ENCODE measurements at places on chromosomes 1 and 21.
A peak's percentile ranks its signal among the peaks of the same experiment; 100 is the strongest.

DNA sequence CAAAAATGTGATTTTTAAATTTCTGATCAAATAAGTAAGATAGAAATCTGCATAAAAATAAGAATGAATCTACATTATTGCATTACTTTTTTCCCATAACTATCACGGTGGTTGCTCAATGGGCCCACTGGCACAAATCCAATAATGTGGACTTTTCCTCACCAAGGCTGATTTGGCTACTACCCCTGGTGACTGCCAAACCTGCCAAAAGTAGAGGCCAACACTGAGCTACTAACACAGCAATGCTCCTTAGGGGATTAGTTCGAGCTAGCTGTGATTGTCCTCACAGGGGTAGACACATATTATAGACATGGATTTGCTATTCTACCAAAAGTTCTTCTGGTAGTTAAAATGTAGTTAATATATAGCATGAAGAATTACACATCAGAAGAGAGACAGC lies 107.7 kb upstream of the ZNHIT6 start:
- no peak for DNase-seq

GRCh38 chr1:246365708-246366107 lies 141.4 kb downstream of the SMYD3 start:
- no peak for DNase-seq

DNA sequence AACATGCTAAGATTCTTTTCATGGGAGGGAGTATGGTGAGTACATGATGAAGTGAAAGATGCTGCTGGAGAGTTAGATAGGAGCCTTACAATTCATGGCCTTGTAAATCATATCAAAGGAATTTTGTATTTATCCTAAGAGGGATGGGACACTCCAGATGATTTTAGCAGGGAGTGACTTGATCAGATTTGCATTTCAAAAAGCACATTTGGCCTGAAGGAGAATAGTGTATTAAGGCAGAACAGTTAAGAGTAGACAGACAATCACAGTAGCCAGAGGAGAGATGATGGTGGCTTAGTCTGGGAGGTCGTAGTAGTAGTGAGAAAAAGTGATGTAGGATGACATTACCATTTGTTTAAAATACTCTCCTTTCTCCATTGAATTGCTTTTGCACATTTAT lies 48.8 kb downstream of the SYCP1 start:
- DNase-seq = no peak

DNA sequence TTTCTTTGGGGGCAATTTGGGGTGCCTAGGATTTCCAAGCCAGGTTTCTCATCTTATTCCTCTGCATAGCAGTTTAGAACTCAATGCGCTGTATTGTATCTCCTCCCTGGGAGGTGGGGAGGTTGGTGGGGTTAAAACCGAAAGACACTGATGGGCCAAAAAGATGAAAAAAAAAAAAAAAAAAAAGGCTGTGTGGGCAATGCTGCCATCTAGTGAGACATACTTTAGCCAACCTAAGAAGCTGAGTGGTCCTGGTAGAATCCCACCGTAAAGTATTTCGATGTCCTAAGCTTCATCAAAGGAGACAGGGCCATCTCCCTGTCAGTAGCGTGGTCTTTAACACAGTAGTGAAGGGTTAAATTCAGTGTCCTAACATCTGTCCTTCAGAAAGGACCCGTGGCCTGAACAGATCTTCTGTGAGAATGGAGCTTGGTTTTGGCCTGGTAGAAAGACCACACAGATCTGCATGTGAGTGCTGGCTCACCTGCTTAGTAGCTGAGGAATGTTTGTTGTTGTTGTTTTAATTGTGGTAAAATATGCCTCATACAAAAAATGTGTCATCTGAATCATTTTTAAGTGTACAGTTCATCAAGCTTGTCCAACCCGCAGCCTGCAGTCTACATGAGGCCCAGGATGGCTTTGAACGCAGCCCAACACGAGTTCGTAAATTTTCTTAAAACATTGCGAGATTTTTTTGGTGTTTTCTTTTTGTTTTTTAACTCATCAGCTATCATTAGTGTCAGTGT lies 226.2 kb downstream of the KIF26B start:
- DNase-seq = no peak

DNA sequence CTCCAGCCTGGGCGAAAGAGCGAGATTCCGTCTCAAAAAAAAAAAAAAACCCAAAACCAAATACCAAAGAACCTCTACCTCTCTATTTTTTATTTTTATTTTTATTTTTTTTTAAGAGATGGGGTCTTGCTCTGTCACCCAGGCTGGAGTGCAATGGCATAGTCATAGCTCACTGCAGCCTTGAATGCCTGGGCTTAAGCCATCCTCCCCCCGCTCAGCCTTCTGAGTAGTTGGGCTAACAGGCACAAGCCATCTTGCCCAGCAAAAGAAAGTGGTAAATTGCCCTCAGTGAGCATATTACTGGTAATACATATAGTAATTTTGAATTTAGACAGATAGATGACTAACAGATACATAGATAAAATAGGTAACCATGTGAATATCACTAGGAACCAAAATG lies 77.4 kb downstream of the ASH1L start:
- no peak for DNase-seq

GRCh38 chr21:35843911-35844667 lies 216.2 kb downstream of the SETD4 start:
- no peak for DNase-seq

GRCh38 chr1:245091818-245092637 lies 62.8 kb upstream of the KIF26B start:
- DNase-seq = peak; percentile 97

GRCh38 chr1:88488237-88488636 lies 195.8 kb upstream of the PKN2 start:
- peak; percentile 31 for DNase-seq

GRCh38 chr1:236465959-236466303 lies 57.9 kb upstream of the LGALS8 start:
- peak; percentile 99 for DNase-seq

DNA sequence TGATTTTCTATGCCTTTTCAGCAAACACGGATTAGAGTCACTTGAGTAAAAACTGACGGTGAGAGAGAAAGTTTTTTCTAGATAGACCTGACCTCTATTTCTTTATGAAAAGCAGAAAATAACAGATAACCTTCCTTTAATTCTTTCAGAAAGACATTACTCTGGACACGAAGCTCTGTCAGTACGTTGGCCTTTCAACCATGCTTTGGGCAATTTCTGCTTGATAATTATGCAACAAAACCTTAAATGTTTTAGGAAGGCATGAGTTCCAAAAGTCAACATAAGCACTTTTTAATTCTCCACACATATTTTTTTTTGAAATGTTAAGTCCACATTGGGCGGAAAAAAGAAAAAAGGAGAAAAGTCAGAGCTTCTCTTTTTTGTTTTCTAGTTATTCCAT lies 137.8 kb downstream of the AKT3 start:
- DNase-seq = no peak

DNA sequence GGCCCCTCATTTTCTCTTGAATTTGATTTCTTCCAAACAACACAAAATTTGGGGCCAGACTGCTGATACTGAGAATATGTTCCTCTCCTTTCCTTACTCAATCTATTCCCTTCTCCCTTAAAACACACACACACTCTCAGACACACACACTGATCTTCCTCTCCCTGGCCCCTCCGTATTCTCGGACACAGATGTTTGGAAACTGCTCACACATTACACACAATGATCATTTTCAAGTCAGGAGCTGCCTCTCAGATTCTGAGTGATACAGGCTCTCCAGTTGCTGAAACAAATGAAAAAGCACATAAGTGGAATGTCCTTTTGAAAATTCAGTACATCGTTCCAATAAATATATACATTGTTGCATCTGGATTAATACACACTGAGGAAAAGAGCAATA lies 161.3 kb downstream of the CLEC20A start:
- no peak for DNase-seq

GRCh38 chr1:111605576-111605975 lies 14.0 kb upstream of the RAP1A start:
- peak; percentile 30 for DNase-seq

GRCh38 chr1:201673093-201673492 lies 134.2 kb downstream of the NAV1 start:
- DNase-seq = no peak

DNA sequence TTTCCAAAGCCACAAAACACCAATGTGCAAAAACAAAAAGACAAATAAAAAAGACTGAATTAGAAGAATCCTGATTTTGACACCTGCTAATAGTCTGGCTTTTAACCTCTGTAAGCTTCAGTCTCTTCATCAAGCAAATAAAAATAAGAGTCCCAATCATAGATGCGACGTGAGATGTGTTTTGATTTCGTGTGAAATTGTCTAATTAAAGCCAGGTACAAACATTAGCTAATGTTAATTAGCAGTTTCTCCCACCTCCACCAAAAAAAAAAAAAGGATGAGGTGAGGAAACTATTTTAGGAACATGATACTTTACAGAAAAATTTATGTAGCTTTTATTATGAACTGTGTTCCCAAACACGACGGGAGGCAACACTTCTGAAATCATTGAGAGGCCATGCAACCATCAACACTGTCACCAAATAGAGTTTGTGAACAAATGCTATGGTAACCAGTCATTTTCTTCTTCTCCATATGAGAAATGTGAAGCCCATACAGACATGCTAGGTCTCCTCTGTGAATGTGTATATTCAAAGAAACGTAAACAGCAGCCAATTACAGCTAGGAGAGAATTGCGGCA lies 6.7 kb upstream of the EVI5 start:
- DNase-seq = no peak

DNA sequence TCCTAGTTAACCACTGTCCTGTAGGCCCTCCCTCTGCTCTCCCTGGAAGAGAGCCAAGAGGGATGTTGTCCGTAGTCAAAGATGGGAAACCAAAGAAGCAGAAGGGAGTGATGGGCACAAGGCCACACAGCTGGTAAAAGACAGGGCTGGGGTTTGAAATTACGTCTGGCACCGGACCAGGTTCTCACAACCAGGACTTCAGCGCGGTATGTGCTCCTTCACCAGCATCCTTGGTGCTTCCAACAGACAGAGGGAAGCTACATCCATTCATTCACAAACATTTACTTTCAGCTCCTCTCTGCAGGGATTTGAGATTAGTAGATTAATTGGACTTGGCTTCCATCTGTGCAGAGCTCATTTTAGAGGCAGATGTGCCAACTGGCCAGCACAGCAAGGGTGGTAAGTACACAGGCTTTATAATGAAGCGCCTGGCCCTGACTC lies 191.2 kb downstream of the TRABD2B start:
- DNase-seq = no peak

DNA sequence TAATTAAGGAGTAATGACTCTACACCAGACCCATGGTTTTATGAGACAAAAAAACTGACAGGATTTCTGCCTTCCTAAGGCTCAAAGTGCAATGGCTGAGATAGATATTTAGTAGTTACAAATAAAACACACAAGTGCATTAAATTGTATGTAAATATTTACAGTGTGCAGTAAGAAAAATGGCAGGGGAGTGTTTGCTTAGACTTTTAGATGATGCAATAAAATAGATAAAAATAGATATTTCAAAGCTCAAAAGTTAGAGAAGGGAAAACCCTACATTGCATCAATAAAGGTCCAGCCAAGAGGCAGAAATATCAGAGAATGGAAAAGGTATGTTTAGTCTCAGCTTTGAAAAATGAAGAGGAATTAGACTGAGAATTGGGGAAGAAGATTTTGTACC lies 226.3 kb upstream of the FGGY start:
- no peak for DNase-seq

- DNase-seq = peak; percentile 24
These were observed 18.9 kb downstream of the EPB41 start for GRCh38 chr1:28933277-28933676.

DNA sequence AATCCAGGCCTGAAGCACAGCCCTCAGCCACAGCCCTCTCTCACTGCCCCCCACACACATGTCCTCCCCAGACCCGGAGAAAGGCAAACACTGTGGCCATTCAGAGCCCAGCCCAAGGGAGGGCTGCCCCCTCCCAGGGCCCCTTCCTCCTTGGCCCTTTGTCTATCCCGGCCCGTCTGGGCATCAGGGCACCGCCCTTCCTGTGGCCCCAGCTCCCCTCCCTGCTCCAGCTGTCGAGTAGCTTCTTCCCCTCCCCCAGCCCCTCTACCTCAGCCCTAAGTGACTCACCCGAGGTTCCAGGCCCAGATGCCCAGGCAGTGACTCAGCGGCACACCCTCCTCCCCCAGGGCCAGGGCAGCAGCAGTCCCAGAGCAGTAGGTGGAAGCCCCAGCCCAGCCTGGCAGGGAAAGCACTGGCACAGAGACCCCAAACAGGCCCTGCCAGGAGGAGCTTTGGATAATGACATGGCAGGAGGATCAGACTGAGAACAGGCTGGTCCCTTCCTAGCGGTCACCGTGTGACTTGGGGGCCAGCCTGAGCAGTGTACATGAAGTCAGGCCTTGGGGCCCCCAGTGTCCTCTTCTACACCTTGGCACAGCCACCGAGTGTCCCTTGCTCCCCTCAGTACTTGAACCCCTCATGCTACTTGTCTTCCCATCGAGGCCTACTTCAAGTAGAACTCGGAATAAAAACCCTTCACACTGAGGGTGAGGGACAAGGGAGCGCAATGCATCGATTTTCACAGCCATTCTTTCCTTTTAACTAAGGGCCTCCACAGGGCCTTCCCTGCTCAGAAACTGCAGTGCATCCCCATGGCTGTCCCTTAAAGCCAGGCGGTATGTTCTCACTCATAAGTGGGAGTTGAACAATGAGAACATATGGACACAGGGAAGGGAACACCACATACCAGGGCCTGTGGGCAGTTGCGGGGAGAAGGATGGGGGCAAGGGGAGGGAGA lies 1.0 kb upstream of the S100A2 start:
- DNase-seq = peak; percentile 100

- peak; percentile 48 for DNase-seq
These were observed at the start of gene TMEM35B for GRCh38 chr1:34984793-34985608. TMEM35B (minus strand) TSS chr1:34985347; CDS start chr1:34985305, 42 bp downstream.

- DNase-seq = peak; percentile 75
These were observed 38.0 kb downstream of the ZBTB8OS start for GRCh38 chr1:32612189-32612881.

DNA sequence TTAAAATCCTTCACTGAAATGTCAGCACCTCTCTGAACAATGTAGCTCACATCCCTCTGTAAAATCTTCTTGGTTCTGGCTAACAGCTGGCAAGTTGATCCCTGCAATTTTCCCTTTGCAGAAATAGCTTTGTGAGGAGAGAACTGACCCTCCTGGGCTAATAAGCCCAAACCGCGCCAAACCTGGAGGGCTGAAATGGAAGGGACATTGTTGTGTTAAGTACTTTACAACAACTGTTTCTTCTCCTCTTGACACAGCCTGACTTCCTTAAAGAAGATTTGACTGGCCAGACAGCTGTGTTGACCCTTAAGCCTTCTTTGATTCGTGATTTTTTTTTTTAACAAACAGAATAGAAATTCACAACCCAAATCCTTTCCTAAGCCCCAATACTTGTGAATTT lies 5.7 kb downstream of the LMX1A start:
- no peak for DNase-seq

GRCh38 chr21:42892582-42892930 lies 553 bp upstream of the NDUFV3 start:
- DNase-seq = no peak

GRCh38 chr1:211531194-211532087 lies 39.5 kb upstream of the RD3 start:
- DNase-seq = no peak

- no peak for DNase-seq
These were observed 12.2 kb upstream of the NEK2 start for GRCh38 chr1:211687462-211688215.

GRCh38 chr1:43540653-43541071 lies 10.0 kb downstream of the PTPRF start:
- DNase-seq = no peak

Measured in epithelial cell of esophagus (primary cell).